ENCODE measurements at places on chromosomes 11 and 22.

DNA sequence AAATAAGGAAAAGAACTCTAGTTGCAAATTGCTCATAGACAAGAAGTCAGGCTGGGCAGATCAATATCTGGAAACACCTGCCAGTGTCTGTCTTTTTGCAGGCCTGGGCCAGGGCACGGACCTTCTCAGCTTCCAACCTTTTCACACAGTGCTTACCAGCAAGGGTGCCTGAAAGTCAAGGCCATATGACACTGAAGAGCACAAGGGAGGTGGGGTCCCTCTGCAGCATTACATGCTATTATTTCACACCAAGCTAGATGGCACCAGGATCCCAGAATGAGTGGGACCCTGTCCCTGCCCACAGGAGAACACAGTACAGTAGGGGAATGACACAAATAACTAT lies 5.9 kb upstream of the PEX26 start:
- DNase-seq = no peak

DNA sequence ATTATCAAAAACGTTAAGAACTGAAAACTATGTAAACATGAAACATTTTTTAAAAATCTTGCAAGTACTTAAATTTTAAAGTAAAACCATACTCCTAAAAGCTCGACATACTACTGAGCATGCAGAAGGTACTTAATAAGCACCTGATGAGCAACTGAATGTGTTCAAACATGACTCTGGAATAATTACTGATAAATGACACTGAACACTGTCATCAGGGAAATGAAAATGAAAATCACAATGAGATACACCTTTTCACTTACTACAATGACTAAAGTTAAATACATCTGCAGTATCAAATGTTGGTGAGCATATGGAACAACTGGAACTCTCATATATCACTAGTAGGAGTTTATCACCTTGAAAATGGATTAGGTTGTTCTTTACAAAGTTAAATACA lies 65.2 kb downstream of the PICALM start:
- DNase-seq = no peak

DNA sequence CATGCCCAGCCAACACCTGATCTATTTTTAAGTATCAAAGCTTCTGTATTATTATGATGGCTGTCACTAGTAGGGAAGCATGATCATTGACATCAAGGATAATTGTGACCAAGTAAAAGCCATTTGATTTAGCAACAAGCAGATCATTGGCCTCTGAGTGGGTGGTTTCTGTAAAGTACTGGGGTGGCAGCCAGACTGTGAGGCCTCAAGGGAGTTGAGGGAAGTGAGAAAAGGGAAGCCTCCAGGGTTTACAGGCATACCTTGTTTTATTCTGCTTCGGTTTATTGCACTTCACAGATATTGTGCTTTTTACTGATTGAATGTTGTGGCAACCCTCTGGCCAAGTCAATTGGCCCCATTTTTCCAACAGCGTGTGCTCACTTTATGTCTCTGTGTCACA lies 60.1 kb downstream of the PRR5L start:
- no peak for DNase-seq

DNA sequence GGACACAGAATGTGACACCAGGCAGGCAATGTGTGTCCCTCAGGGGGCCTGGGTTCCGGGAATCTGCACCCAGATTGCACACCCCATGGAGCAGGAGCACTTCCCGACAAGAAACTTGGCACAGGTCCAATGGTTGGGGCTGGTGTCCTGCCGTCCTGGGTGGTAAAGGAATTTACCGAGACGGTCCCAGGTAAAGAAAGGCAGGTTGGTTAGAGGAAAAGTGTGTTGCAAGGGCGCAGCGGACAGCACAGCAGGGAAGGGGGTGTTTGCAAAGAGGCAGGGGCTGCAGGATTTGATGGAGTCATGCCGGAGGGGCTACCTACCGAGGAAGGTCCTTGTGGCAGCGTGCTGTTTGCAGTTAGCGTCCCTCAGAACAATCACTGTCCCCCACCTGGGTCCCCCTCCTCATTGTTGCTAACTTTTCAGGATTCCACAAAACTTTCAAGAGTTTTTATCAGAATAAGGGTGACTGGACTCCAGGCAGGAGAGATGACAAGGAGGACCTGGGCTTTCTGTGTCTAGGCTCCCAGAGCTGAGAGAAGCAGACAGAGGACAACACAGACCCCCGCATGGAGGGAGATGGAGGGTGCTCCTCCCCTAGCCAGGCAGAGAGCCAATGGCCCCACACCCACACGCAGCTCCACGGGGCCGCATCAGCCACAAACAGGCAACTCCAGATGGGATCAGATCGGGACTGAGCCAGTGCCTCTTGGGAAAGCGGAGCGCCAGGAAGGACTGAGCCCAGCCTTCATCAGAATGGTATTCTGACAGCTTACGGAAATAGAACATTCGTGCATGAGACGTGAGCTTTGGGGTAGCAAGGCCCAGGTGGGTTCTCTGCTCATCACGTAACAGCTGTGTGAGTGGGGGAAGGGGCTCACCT lies 1423.9 kb downstream of the BRD1 start:
- no peak for DNase-seq

GRCh38 chr22:30968015-30968923 lies at the start of gene MORC2:
Gene MORC2 (minus strand): TSS chr22:30968774. CDS start chr22:30967889, 885 bp downstream.
- no peak for DNase-seq

- DNase-seq = no peak
Observed at GRCh38 chr11:40168414-40168813, 1291.0 kb downstream of the LRRC4C start.

- no peak for DNase-seq
Observed at GRCh38 chr11:19905280-19905853, 192.7 kb downstream of the NAV2 start.

GRCh38 chr11:2675540-2675939 lies 24.3 kb downstream of the KCNQ1OT1 start:
- DNase-seq = no peak

GRCh38 chr22:39518144-39518786 lies 2.1 kb upstream of the ATF4 start:
- no peak for DNase-seq

DNA sequence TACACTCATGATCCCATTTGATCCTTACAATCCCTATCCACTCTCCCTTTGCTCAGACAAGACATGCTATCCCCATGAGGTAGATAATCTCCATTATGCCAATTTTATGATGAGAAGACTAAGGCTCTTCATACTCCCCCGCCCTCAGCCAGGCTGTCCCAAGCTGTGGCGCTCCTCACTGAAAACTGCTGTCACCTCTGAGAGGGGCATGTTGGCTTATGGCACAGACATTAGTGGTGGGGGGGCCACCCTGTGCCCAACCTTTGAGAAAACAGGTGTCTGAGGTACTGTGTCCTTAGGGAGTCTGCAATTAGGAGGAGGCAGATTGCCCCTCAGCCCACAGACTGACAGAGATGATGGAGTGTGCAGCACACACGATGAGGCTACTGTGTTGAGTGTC lies 2.4 kb downstream of the DDTL start:
- DNase-seq = no peak

DNA sequence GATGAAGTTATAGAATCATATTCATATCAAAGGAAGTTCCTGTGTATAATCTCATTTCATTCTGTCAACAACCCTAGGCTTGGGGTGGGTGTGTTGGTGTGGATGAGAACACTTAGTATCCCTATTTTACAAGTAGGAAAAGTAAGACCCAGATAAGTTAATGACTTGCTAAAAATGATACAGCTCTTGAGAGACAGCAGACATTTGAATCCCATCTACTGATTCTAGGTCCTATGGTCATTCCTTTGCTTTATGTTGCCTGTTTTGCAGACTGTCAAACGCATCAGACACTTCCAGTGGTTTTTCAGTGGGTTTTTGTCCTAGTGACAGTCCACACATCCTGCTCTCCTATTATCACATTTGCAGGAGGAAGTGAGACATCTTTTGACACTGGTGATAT lies 153.1 kb downstream of the TEAD1 start:
- no peak for DNase-seq

DNA sequence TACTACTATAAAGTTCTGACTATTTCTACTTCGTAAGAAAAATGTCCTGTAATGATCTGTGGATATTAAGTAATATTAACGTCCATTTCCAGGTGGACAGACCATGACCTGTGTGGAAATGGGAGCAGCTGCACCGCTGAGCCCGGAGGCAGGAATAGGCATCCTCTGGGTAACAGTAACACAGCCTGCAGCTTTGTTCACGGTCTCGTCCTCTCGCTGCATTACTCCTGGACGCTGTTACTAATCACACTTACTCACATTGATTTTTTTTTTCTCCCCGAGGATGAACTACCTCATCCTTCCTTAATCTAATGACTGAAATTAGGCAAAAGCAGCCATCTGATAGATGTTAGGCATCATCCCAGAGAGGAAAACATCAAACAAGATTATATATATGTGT lies 345.7 kb upstream of the NARS2 start:
- no peak for DNase-seq

DNA sequence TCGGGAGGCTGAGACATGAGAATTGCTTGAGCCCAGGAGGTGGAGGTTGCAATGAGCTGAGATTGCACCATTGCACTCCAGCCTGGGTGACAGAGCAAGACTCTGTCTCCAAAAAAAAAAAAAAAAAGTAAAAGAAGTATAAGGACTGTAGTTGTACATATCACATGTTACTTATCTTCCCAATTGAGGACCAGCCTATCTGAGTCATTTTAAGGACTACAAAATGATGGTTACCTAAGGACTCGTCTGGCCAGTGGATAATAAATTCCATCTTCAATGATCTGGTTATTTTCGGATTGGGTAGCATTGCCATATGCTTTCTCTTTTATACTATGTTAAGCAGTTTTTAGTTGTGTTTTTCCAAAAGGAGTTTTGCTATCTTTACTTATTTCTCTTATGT lies 55.3 kb downstream of the PPFIA1 start:
- no peak for DNase-seq

- DNase-seq = no peak
Observed at GRCh38 chr11:117843666-117844484, 19.3 kb upstream of the FXYD2 start.

GRCh38 chr22:33255791-33256190 lies 197.6 kb upstream of the SYN3 start:
- no peak for DNase-seq

DNA sequence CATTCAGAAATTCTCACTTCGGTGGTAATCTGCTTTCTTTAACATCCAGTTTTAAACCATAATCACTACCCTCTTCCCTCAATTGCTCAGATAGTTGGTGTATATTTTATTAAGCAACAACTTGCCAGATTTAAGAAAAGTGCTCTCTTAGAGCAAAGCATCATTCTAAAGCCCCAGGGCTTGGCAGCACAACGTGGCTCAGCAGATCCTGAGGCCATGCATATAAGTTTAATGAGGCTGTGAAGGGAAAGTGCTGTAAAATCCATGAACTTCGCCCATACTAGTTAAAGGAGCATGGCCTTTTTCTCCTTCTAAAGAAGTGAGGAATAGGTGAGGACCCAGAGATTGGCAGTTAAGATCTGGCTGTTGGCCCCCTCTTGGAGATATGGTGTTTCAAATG lies 482.3 kb upstream of the CCDC90B start:
- DNase-seq = no peak

GRCh38 chr11:33325451-33325850 lies 68.3 kb downstream of the HIPK3 start:
- no peak for DNase-seq

GRCh38 chr11:44825058-44825785 lies 98.5 kb downstream of the TSPAN18 start:
- DNase-seq = no peak

- no peak for DNase-seq
Observed at GRCh38 chr22:47411006-47411405, 648.6 kb downstream of the TBC1D22A start.

DNA sequence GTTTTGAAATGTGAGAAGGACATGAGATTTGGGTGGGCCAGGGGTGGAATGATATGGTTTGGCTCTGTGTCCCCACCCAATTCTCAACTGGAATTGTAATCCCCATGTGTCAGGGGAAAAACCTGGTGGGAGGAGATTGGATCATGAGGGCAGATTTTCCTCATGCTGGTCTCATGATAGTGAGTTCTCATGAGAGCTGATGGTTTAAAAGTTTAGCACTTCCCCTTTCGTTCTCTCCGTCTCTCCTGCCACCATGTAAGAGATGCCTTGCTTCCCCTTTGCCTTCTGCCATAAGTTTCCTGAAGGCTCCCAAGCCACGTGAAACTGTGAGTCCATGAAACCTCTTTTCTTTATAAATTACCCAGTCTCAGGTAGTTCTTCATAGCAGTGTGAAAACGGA lies 113.5 kb downstream of the FCHSD2 start:
- no peak for DNase-seq

- DNase-seq = no peak
Observed at GRCh38 chr11:24375351-24375750, 121.5 kb upstream of the LUZP2 start.

DNA sequence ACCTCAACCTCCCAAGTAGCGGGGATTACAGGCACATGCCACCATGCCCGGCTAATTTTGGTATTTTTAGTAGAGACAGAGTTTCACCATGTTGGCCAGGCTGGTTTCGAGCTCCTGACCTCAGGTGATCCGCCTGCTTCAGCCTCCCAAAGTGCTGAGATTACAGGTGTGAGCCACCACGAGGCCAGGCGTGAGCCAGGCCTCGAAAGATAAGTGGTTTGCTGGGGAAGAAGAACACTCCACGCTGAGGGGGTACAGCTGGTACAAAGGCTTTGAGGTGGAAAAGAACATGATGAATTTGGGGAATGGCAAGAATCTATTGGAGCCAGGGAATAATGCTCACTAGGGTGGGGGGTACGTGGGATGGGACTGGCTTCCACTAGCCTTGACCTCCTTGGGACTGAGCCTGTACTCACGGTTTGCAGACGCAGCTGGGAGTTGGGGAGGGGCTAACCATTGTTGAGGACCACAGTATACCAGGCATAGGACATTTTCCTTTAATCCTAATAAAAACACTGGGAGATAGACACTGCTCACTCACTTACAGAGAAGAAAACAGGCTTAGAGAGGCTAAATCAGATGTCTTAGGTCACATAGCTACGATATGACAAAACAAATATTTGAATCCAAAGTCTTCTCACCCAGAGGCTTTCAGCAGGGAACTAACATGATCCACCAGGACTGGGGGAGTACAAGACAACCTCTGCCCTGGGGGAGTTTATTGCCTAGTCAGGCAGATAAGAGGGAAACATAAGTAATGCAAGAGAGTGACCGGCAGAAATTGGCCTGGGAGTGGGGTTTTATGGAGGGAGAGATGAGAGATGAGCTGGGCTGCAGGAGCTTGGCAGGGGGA lies 4.9 kb downstream of the SLCO2B1 start:
- no peak for DNase-seq

DNA sequence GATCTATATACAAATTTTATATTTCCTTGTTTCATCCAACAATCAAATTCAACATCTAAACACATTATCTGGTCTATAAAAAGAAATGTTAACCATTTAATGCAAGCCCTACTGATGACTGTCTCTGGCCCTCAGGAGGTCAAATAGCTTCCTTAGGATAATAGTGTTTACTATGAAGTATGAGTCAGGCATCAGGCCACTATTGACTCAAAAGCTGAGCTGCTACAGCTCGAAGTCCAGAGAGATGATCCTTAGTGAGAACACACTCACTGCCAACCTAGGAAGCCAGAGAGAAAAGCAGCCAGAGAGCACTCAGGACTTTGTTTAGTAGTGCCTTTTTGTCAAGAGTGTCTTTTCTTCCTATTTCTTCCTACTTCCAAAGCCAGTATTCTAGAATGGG lies 171.8 kb downstream of the SOX6 start:
- DNase-seq = no peak
